K562 (cell line): ENCODE measurements at places on chromosomes 3 and 15.
A peak's percentile ranks its signal among the peaks of the same experiment; 100 is the strongest.

DNA sequence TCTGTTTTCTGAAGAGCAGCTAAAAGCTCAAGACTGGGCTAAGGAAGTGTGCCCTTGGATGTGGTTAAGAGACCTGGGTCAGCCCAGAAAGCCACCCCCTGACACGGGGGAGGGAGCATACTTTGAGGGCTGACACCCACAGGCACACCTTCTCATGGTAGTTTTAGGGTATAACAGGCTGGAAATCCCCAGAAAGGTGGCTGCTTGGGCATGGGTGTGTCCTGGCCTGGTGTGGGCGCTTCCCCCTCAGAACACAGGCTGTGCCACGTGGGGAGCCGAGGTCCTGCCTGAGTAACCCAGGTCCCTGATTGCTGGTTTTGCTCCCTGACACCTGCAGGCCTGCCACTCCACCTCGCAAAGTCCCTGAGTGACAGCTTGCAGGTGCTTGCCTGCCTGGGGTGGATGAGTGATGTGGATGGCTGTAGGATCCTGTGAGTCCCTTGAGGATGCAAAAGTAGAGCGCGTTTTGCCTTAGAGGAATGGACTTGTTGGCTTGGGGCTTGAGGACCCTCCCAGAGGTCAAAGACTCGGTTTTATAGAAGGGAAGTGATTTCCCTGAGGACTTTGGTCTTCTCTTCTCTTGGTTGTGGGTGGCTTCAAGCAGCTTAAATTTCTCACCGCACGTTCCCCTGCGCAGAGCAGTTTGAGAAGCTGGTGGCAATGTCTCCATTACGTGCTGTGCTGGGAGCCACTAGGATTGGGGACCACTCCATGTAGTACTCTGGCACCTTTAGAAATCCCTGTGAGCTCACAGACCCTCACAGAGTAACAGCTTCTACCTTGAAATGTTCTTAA, 94.4 kb downstream of the DNASE1L3 start:
- H3K36me3 ChIP-seq = peaks cover 61% of the 10 kb centered on the region; the same call in 2 of the 3 replicates
- H3K4me3 ChIP-seq = no peak overlapping the region
- no peak for DNase-seq
- no peaks in the 10 kb centered on the region for H3K4me1 ChIP-seq

- H3K4me1 ChIP-seq = no peaks in the 10 kb centered on the region
- H3K4me3 ChIP-seq = no peak overlapping the region
- H3K27me3 ChIP-seq = no peaks in the 10 kb centered on the region
- no peak overlapping the region for H3K27ac ChIP-seq
- no peak for DNase-seq
These were observed 21.8 kb upstream of the ATP13A5 start for GRCh38 chr3:193400304-193400703.

- H3K4me3 ChIP-seq = no peak overlapping the region
- no peak for DNase-seq
- no peak overlapping the region for H3K27ac ChIP-seq
- H3K27me3 ChIP-seq = no peaks in the 10 kb centered on the region
- no peaks in the 10 kb centered on the region for H3K4me1 ChIP-seq
These were observed 21.9 kb downstream of the PAQR9 start for GRCh38 chr3:142941373-142942123.

DNA sequence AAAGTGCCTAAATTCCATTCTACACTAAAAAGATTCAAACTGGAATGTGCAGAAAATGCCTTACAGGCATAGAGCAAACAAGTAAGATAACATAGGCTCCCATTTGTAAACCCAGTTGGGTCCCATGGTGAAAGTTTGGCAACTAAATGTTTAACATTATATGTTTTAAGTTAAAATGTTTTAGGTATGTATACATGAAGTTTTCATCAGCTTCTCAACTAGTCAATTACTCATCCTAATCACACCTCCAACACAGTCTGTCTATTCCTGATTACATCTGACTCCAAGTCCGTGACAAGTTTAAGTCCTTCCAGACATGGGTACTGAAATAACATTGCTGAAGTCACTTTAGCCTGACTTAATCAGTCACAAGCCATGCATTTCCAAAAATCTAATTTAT, 25.0 kb downstream of the MYLK start:
- H3K4me3 ChIP-seq = no peak overlapping the region
- no peaks in the 10 kb centered on the region for H3K36me3 ChIP-seq
- peak; percentile 6 for DNase-seq
- no peak overlapping the region for H3K27ac ChIP-seq

- DNase-seq = no peak
- H3K4me3 ChIP-seq = no peak overlapping the region
- peaks cover 96% of the 10 kb centered on the region; the same call in 2 of the 3 replicates for H3K36me3 ChIP-seq
- no peaks in the 10 kb centered on the region for H3K4me1 ChIP-seq
These were observed 29.9 kb downstream of the FAH start for GRCh38 chr15:80182611-80183261.

DNA sequence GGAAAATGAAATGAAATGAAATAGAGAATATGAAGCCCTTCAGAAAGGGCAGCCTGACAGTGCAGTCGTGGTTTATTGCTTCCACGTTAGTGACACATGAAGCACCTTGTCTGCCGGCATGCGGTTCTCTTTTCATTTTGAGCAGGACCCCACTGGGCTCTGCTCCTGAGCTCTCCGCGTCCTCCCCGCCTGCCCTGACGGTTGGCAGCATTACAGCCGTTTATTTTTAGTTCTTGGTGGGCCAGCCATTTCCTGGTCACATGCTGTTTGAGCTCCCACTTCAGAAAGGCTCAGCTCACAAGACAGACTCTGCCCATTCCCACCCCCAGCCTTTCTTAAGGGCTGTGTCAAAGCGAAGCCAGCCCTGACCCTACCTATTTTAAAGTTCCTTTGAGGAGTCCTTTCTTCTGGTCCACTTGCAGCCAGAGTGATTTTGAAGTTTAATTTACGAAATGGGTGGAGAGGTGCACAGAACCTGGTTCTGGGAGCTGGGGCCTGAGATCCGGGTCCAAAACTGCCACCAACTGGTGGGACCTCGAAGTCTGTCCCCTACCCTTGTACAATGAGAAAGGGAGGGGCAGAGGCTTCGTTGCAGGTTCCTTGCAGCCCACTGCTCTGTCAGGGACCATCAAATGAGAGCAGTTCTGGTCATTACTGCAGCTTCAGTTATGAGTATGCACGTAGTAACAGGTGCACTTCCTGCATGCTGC, 60.1 kb downstream of the MGLL start:
- H3K27me3 ChIP-seq = peaks cover 68% of the 10 kb centered on the region
- no peak overlapping the region for H3K27ac ChIP-seq
- H3K4me3 ChIP-seq = no peak overlapping the region
- no peaks in the 10 kb centered on the region for H3K36me3 ChIP-seq

DNA sequence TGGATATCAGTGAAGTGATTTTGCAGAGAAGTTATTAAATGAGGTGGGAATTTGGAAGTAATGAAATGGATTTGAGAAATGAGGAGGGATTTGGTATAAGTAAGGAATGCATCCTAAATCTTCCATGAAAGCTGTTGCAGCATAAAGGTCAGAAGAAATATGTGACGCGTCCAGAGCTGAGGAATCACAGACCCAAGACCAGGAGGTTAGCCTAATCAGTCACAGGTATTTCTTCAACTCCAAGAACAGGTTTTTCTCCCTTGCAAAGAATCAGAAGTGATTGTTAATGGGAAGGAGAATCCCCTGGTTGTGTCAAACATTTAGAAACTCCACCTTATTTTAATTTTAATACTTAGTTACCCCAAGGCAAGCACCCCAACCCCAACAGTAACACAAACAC, 253.2 kb downstream of the MEX3B start:
- no peak overlapping the region for H3K4me3 ChIP-seq
- H3K27me3 ChIP-seq = no peaks in the 10 kb centered on the region
- no peak overlapping the region for H3K27ac ChIP-seq

DNA sequence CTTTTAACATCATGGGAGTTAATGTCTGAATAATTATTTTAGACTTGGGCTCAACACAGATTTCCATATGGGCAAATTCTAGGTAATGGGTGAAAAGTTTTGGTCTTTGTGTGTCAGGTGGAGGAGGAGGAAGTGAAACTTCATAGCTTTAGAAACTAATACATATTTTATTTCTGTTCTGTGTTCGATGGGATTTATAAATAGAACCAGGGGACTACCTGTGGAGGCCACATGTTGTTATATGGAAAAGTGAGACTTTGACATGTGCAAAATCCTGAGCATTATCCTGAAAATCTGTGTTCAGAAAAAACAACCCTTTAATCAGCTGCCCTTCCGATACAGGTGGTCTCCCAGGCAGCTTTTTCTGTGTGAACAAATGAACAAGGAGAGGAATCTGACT, 209.5 kb downstream of the SOX2 start:
- DNase-seq = no peak
- H3K4me3 ChIP-seq = no peak overlapping the region
- H3K36me3 ChIP-seq = no peaks in the 10 kb centered on the region
- no peaks in the 10 kb centered on the region for H3K27me3 ChIP-seq

DNA sequence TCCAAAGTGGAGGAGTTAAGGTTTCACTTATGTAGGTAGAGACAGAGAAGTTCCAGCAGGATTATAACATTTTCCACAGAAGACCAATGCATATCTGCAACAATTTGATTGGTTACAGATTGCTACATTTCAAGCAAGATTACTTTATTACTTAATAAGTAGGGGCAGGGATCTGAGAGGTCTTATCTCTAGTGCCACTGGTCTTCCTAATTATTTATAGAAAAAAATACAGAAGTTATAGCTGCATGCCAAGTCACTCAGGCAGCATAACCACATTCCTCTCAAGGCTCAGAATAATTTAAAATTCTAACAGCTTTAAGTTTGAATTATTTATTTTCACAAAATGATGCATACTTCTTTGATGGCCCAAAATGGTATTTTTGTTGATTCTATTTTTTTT, 30.5 kb downstream of the RAD54L2 start:
- H3K4me1 ChIP-seq = peaks cover 2% of the 10 kb centered on the region; the same call in 1 of the 3 replicates
- no peak overlapping the region for H3K4me3 ChIP-seq
- no peaks in the 10 kb centered on the region for H3K36me3 ChIP-seq
- no peak for DNase-seq
- H3K27me3 ChIP-seq = no peaks in the 10 kb centered on the region

- no peak for DNase-seq
- H3K4me3 ChIP-seq = no peak overlapping the region
- no peaks in the 10 kb centered on the region for H3K36me3 ChIP-seq
- H3K27ac ChIP-seq = no peak overlapping the region
These were observed 855.3 kb downstream of the TBL1XR1 start for GRCh38 chr3:176341963-176342362.

GRCh38 chr3:101846709-101847108, 2.6 kb upstream of the NFKBIZ start:
- no peak overlapping the region for H3K4me3 ChIP-seq
- no peaks in the 10 kb centered on the region for H3K27me3 ChIP-seq
- H3K4me1 ChIP-seq = peaks cover 10% of the 10 kb centered on the region; the same call in 1 of the 2 replicates

DNA sequence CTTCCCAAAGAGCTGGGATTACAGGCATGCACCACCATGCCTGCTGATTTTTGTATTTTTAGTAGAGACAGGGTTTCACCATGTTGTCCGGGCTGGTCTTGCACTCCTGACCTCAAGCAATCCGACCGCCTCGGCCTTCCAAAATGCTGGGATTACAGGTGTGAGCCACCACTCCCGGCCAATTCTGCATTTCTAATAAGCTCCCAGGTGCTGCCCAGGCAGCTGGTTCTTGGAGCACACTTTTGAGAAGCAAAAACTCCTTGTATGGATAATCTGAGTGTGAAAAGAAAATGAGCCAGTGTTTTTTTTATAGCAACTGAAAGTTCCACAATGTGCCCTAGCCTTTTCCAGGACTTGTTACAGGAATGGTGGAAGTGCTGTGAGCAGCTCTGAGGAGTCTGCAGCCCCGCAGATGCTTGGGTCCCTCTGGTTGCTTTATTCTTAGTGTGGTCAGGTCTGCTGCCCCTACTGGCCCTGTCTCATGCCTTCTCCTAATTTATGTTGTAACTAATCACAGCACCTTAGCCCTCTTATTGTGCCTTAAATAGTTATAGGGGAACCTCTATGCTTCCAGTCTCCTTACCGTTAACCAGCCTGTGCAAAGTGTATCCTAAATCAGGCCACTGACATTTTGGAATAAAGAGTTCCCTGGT, 13.5 kb upstream of the KCNAB1 start:
- H3K4me3 ChIP-seq = no peak overlapping the region
- H3K36me3 ChIP-seq = no peaks in the 10 kb centered on the region
- H3K27ac ChIP-seq = no peak overlapping the region
- no peaks in the 10 kb centered on the region; the same call in 1 of the 2 replicates for H3K4me1 ChIP-seq
- H3K27me3 ChIP-seq = peaks cover 32% of the 10 kb centered on the region

- H3K27ac ChIP-seq = no peak overlapping the region
- no peaks in the 10 kb centered on the region for H3K4me1 ChIP-seq
- H3K4me3 ChIP-seq = no peak overlapping the region
- H3K27me3 ChIP-seq = no peaks in the 10 kb centered on the region
These were observed 45.7 kb upstream of the ABI3BP start for GRCh38 chr3:101038880-101039279.

- no peak overlapping the region for H3K4me3 ChIP-seq
- H3K36me3 ChIP-seq = no peaks in the 10 kb centered on the region
- H3K27me3 ChIP-seq = peaks cover 2% of the 10 kb centered on the region; the same call in 1 of the 3 replicates
- no peak overlapping the region for H3K27ac ChIP-seq
These were observed 71.8 kb downstream of the KLF15 start for GRCh38 chr3:126285369-126285768.

DNA sequence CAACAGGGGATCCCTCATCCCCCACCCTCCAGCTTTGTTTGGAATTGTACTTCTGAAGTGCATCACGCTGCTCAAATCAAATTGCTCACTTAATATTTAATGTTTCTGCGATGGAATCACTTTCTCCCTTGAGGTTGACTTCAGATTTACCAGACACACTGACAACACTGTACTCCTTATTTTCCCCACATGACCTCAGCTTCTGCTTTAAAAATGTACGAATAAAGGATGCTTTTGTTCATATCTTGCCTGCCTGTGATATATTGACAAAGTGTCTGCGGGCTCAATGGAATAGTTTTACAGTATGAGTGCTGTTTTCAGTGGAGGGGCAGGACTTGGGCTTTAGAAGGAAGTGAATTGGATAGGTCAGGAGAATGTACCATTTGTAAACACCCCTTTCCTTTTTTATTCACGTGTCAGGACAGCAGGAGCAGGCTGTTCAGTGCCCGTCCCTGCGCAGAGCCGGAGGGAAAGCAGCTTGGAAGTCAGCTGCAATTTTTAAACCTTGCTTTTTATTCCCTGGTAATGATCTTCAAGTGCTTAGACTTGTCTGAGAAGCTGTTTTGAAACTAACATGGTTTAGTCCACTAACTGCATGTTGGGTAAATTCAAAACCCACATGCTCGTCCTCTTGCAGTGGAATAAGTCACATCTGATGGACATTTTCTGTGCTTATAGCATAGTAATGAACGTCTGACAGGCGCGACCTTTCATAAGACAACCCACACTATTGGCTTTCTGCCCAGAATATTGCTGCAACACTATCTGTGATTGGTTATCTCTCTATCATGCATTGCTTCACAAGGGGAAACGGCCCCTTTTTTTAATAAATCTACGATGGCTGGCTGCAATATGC, 29.9 kb downstream of the MBNL1 start:
- H3K27ac ChIP-seq = peak overlapping the region; percentile 76
- H3K4me3 ChIP-seq = no peak overlapping the region; the same call in 1 of the 2 replicates
- DNase-seq = peak; percentile 58
- no peaks in the 10 kb centered on the region for H3K27me3 ChIP-seq
- H3K36me3 ChIP-seq = peaks cover 73% of the 10 kb centered on the region

GRCh38 chr3:141346839-141347238, 21.5 kb upstream of the ZBTB38 start:
- peaks cover 3% of the 10 kb centered on the region for H3K4me1 ChIP-seq
- H3K27me3 ChIP-seq = no peaks in the 10 kb centered on the region
- DNase-seq = no peak
- no peak overlapping the region for H3K27ac ChIP-seq
- no peak overlapping the region for H3K4me3 ChIP-seq
- H3K36me3 ChIP-seq = no peaks in the 10 kb centered on the region
